ENCODE measurements at places on chromosomes 13 and 19. TPM values are rescaled to one million over a fixed set of nuclear protein-coding genes. Genes with fewer than 3 reads are reported as not detected.

DNA sequence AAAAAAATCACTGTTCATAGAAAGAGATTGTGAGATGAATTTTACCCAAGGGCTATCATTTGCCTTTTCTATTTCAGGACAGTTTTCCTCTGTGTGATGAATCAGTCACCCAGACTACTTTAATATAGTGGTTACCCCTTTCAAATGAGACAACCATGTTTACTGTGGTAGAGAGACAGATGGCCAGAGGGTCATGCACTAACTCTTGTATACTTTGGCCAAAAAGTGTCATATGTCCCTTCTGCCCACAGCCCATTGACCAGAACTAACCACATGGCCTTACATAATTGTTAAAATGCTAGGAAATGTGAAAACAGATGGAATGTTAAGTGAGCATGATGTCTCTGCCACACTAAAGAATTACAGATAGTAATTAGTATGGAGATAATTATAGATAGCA, 498.7 kb downstream of the DACH1 start:
- no peak for DNase-seq

DNA sequence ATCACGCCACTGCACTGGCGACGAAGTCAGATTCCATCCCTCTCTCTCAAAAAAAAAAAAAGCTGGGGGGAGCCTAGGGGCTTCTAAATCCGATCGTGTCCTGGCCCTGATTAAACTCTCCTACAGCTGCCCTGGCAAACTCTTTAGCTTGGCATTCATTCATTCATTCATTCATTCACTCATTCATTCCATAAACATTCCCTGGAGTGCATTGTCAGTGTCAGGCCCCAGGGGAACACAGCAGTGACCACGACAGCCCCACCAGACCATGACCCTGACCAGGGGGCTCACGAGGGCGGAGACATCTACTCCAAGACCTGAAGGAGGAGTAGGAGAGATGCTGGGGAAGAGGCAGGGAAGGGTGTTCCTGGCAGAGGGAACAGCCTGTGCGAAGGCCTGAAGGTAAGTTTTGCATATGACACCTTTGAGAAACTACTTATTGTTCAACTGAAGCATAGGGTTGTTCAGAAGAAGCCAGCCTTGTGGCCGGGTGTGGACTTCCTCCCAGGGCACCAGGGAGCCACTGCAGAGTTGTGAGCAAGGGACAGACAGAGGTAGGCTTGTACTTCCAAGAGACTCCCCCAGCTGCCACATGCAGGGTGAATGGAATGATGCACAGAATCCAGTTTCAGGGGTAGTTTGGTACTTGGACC, 24.5 kb downstream of the CEACAM16 start:
- no peak for DNase-seq

Gene ZNF208
- total RNA-seq: not detected

DNA sequence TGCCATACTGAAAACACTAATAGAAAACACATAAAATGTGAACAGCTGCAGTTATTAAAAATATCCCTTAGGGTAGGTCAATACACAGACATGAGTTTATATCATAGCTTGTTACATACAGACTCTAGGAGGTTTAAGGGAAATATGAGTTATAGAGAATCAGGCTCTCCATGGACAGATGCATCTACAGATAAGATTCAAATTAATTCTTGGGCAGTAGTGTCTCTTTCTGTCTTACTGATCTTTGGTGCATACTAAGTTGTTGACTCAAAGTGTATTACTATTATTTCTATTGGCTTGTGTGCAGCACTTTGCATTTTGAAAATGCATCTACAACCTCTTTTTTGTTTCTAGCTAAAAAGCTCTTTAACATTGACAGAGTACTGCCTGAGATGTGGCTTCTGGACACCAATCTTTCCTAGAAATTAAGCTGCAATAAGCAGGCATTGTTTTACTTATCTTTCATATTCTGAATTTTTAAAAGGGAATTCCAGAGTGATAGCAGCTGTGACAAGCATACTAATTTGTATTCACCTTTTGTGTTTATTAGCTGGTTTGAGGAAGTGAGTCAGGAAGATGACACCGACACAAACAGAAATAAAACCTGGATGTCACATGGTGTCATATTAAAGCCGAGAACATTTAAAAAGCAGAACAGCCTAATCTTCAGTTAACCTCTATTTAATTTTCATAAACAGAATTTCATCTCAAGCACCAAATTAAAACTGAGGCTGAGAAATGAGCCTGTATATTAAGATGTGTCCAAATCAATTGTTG, 399.0 kb downstream of the PCDH9 start:
- DNase-seq: no peak

Gene UNC13A
- 42.9 TPM for total RNA-seq

DNA sequence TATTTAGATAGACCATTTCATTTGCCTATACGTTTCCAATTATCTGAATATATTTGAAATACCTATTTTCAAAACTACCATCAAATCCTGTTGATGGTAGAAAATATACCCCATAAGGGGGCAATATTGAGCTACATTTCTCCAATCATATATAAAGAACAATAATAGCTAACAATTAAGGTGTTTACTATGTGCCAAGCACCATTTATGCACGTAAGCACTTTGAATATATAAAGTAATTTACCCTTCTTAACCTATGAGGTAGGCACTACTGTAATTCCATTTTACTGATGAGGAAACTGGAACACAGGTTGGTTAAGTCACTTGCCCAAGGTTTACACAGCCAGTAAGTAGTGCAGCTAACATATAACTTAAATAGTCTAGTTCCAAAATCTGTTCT, 79.2 kb downstream of the UBL3 start:
- no peak for DNase-seq

DNA sequence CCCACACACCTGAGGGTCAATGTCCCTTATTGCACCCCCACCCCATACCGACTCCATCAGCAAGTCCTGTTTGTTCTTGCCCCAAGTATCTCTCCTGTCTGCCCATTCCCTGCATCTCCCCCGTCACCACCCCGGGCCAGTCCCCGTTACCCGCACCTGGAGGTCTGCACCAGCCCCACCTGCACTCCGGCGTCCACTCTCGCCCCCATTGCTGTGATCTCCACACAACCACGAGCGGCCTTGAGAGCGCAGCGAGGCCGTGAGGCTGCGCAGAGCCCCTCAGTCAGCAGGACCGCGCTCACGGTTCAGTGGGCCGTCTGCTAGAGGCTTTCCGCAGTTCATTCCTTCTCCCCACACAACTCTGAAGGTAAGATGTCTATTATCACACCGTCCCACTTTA, 152.8 kb downstream of the KATNAL1 start:
- DNase-seq: no peak

GRCh38 chr19:49544154-49544553, 16.4 kb downstream of the RCN3 start:
- DNase-seq: no peak

DNA sequence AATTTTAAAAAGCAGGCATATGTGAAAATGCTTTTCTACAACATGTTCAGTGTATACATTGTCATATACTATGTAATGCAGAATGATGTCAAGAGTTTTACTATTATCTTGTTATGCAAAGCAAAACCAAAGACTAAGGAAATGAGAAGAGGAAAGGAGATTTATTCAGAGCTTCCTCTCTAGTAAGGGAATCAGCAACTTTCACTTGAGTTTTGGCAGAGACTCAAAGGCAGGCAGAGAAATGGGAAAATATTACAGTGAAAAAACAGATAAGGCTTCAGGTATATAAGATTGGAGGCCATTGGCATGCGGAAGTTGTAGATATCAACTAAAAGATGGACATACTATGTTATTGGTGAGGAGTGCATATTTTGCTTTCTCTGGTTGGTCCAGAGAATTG, 512.0 kb upstream of the PCDH20 start:
- no peak for DNase-seq

DNA sequence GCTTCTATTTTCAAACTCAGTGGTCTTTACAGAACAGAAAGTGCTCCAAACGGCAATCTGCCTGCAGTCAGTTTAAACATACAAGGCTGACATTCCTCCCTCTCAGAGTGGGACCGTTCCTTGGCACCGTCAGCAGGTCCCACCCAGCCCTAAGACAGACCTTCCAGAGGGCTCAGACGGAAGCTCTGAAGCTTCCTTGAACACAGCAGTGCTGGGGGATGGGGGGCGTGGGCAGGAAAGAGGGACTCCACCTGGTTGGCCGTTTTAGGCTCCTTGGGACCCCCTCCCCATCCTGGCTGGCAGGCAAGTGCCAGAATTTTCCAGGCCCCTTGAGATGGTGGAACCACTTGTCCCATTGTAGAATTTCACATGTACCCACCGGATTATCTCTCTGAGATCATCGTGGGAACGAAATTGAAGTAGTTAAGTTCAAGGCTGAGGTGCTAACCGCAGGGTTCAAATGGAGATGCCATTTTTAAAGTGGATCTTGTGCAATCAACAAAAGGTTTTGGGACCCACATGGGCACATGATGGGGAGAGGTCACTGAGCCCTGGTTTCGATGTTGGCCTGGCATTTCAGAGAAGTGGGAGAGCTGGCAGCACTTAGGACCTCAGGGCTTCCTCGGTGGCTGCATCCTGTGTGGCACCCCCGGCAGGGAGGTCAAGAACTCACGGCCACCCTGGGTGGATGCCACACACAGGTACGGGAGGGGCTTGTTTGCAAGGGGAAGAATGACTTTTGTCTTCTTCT, 46.2 kb downstream of the KLF2 start:
- no peak for DNase-seq

DNA sequence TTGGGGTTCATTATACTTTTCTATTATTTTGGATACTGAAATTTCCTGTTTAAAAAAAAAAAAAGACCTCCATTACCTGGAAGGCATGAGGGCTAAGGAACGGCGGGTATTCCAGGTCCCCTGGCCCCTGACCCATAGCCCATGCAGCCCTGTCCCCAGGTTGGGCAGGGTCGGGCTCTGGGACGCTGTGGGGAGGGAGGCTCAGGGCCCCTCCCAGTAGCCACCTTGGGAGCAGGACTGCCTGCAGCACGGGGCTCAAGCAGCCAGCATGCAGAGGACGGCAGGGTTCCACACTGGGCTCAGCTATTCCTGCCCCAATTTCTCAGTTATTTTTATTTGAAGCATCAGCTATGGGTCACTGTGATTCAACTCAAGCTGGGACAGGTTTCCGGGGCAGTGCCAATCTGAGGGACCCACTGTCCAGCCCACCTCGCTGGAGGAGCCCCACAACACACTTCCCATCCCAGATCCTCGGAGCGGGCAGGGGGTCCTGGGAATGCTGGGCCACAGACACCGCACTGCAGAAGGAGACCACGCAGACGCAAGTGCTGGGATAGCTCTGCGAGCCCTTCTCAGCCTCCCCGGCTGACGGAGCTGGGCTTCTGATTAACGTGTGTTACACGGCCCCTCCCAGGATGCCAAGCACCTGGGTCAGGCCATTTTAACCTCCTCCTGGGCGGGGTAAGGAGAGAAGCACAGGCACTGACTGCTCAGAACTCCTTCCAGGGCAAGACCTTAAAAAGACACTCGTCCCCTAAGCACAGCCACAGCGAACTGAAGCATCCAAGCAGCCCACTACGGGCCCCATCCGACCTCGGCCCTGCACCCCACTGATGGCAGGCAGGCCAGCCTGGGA, 60.1 kb downstream of the PEPD start:
- no peak for DNase-seq

DNA sequence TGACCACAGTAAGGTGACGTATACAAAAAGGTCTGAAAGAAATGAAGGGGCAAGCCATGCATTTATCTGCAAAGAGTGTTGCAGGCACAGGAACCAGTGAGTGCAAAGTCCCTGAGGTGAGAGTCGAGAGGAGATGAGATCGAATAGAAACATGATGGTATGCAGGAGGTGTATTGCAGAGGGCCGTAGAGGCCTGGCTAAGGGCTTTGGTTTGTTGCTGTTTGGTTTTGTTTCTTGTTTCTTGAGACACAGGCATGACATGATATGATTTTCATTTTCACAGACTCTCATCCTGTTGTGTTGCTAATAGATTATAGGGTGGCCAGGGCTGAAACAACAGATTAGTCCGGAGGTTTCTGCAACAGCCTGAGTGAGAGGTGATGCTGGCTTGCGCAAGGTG, 80.4 kb downstream of the HSPH1 start:
- DNase-seq: no peak

GRCh38 chr19:23996549-23996948, 81.9 kb downstream of the ZNF726 start:
- peak; percentile 33 for DNase-seq

DNA sequence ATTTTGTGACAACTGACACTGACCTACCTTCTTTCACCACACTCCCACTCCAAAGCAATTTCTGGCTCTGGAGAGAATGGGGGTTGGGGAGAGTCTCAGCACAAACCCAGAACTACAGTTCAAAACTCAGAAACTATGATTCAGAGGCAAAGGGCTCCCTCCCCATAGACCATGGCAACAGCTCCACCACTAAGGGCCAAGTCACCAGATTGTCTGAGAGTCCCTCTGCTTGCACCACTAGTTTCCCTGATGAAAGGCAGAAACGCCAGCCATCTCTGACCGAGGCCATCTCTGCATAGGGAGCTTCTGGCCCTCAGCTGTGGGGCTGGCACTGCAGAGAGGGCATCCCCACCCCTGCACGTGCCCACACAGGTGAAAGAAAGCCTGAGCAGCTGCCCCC, 112.4 kb upstream of the VSTM2B start:
- DNase-seq: no peak

Gene CD37
- total RNA-seq: 1.6 TPM

- no peak for DNase-seq
These were observed 922 bp downstream of the EBPL start for GRCh38 chr13:49690133-49690994.

GRCh38 chr19:10219678-10220077, 11.5 kb downstream of the S1PR2 start:
- DNase-seq: peak; percentile 57

DNA sequence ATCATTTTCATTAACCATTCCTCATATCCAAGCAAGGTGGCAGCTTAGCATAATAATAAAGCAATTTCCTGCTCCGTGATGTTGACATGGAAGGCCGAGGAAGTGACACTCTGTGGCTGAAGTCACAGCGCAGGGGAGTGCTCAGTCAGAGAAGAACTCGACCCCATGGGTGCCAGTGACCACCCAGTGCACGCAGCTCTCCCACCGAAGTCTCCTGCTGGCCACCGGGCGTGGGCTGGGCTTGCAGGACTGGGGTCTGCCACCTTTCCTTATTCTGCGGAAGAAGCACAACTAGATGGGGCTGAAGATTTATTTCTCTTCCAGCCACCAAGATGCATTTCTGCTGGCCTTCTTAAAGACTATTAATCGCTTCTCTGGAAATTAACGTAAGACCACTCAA, 132.1 kb upstream of the SPACA7 start:
- DNase-seq: no peak

DNA sequence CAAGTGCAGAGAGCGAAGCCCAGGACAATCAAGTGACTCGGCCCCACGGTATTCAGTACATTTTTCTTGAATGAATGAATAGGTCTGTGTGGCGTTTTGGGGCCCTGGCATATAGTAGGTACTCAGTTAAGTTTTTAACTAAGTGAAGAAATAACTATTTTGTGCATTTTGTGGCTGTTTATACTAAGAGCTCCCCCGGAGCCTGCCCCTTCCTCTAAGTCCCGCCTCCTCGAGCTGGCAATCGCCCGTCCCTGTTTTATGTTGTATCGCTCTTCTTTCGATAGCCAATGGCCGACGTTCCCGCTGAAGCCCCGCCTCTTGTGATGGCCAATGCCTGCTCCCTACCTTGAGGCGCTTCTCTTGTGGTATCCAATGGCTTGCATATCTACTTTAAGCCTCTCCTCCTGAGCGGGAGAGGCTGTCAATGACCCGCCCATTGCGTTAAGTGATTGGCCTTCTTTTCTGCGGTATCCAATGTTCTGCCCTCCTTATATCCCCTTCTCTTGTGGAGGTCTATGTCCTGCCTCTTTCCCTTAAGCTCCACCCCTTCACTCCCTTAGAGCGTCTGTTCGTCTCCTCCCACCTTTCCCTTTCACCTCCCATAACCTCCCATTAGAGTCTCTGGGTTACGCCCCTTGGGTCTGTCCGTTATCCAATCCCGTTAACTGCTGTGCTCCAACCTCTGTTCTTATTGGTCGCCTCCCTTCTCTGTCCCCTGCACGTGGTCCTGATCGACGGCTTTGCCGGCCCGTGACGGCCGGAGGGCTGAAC, 509 bp upstream of the HDGFL2 start:
- DNase-seq: peak; percentile 97

Gene TIMM29
- 30.0 TPM for total RNA-seq
